Lung (tissue), 17 donors: ENCODE measurements at places on chromosomes 13 and 19.

GRCh38 chr19:39563408-39563807 is 23.4 kb upstream of the EID2 start:
- H3K4me3 ChIP-seq: no peak overlapping the region
- H3K27ac ChIP-seq: no peak overlapping the region
- no peak for DNase-seq

DNA sequence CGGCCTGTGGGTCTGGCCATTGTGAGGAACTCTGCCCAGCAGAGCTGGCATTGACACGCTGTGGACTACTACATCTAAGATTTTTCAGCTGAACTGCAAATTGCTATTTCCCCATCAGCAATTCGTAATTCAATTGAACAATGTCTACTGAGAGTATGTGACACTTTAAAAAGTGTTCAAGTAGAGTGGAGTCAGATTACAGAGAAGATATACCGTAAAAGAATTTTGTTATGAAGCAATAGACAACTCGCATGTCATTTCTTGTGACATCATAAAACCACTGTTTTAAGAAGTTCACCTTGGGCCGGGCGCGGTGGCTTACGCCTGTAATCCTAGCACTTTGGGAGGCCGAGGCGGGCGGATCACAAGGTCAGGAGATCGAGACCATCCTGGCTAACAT is 32.5 kb upstream of the C1QTNF9 start:
- no peaks in the 10 kb centered on the region for H3K27me3 ChIP-seq
- no peak for DNase-seq
- no peaks in the 10 kb centered on the region for H3K36me3 ChIP-seq
- H3K27ac ChIP-seq: no peak overlapping the region
- no peak overlapping the region for H3K4me3 ChIP-seq

DNA sequence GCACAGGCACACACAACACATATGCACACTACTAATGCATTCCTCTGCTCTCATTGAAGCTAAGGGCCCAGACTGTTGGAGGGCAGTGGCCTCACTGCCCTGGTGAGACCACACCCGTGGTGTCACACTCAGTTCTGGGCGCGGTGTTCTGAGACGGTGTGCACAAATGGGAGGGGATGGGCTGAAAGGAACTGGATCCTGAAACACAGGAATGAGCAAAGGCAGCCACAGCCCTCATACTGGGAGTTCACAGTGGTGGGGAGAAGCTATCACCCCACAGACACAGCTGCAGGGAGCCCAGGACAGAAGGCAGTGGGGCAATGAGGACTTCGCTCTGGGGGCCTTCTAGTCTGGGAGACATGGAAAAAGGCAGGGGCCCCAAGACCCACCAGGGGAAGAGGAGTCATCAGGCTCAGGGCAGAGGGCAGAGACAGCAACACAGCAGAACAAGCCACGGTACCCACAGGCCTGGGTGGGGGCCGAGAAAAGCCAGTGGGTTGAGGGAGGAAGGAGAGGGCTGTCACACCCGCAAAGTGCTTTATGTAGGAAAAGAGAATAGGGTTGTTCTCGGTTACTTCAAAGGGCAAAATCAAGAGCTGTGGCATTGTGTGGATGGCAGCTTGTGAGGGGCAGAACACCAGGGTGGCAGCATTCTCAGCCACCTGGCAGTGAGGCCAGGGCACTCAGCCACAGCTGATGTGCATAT is 75.4 kb upstream of the GPR183 start:
- H3K4me1 ChIP-seq: no peaks in the 10 kb centered on the region
- H3K4me3 ChIP-seq: no peak overlapping the region
- peaks cover 10% of the 10 kb centered on the region for H3K36me3 ChIP-seq

GRCh38 chr13:98690348-98691022 is 62.0 kb downstream of the SLC15A1 start:
- peaks cover 2% of the 10 kb centered on the region for H3K27me3 ChIP-seq
- no peak overlapping the region for H3K27ac ChIP-seq
- H3K4me1 ChIP-seq: no peaks in the 10 kb centered on the region
- DNase-seq: no peak

DNA sequence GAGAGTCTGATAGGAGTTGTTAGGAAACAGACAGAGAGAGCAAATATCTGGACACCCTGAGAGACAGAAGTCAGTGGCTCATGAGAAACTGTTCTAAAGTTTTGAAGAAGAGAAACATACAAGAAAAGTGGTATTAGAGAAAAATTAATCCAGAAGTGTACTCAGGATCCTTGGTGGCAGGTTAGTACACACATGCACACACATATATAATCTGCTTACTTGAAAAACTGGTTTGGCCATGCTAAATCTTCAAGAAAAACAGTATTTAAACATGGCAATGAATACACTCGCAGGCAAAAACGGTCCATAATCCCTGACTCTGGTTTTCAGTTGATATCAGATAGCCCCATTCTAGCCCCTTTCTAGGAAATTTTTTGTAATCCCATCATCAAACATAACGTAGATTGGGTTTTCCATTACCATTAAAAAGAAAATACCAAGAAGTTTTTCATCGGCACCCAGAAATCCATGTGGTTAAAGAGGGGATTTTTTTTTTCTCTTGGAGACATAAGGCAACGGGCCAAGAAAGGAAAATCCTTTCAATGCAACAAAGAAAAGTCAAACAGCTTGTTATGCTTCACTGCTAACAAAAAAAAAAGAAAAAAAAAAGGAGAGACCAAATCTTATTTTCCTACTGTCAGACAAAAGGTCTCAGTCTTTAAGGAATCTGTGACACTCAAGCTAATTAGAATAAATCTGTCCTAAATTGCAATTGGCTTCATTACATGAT is 178.0 kb upstream of the MIR17HG start:
- peak; percentile 65 for DNase-seq
- H3K27me3 ChIP-seq: no peaks in the 10 kb centered on the region
- H3K27ac ChIP-seq: no peak overlapping the region
- no peaks in the 10 kb centered on the region for H3K4me1 ChIP-seq
- H3K36me3 ChIP-seq: no peaks in the 10 kb centered on the region
- H3K4me3 ChIP-seq: no peak overlapping the region

GRCh38 chr13:78185700-78186099 is 267.1 kb upstream of the EDNRB start:
- no peaks in the 10 kb centered on the region for H3K27me3 ChIP-seq
- no peaks in the 10 kb centered on the region for H3K4me1 ChIP-seq
- H3K36me3 ChIP-seq: no peaks in the 10 kb centered on the region
- H3K27ac ChIP-seq: no peak overlapping the region
- no peak overlapping the region for H3K4me3 ChIP-seq

DNA sequence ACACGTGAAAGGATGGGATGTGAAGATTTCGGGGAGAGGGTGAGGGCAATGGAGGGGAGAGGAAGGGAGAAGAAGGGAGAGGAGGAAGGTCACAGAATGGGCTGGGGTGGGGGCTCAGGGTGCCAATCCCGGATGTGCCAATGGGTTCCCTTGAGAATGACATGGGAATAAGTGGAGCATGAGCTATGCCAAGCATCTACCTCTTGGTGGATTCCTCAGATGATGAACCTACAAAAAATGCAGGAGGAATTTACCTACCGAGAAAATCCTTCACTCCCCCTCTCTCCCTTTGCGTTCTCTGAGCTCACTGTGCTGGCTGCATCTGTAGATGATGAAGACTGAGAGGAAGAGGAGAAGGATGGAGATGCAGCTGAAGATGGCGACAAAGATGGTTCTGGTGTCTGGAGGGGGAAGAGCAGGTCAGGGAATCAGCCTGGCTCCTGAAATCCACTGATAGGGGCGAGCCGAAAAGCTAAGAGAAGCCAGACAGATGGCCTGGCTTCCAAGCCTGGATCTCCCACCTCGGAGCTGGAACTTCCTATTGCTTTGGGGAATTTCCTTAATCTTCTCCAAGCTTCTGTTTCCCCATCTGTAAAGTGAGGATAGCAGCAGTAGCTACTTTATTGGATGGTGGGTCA is 21.6 kb downstream of the VSTM1 start:
- H3K27me3 ChIP-seq: no peaks in the 10 kb centered on the region
- H3K27ac ChIP-seq: no peak overlapping the region
- no peaks in the 10 kb centered on the region for H3K36me3 ChIP-seq
- H3K4me1 ChIP-seq: no peaks in the 10 kb centered on the region

GRCh38 chr19:42634409-42635232 is 39.9 kb upstream of the CEACAM8 start:
- DNase-seq: peak; percentile 7
- H3K4me1 ChIP-seq: no peaks in the 10 kb centered on the region
- no peaks in the 10 kb centered on the region for H3K36me3 ChIP-seq
- H3K27me3 ChIP-seq: no peaks in the 10 kb centered on the region
- no peak overlapping the region for H3K27ac ChIP-seq

DNA sequence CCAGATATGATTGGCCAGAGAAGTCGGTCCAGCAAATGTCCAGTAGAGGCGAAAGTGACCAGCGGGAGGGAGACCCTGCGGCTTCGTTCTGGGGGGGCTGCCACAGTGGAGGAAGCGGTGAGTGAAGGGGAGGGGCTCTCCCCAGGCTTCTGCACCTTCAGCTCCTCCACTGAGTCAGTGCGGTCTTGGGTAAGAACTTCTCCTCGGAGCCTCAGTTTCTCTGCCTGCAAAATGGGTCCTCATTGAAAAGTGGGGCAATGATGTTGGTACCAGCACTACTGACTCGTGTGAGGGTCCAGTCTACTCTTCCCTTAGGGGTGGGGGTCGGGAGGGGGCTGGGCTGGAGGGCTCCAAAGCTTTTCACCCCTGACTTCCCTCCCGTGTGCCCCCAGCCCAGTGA is 4.2 kb downstream of the GIPC3 start:
- H3K27ac ChIP-seq: no peak overlapping the region
- H3K27me3 ChIP-seq: no peaks in the 10 kb centered on the region
- no peak overlapping the region for H3K4me3 ChIP-seq
- H3K4me1 ChIP-seq: no peaks in the 10 kb centered on the region
- DNase-seq: no peak
- no peaks in the 10 kb centered on the region for H3K36me3 ChIP-seq

DNA sequence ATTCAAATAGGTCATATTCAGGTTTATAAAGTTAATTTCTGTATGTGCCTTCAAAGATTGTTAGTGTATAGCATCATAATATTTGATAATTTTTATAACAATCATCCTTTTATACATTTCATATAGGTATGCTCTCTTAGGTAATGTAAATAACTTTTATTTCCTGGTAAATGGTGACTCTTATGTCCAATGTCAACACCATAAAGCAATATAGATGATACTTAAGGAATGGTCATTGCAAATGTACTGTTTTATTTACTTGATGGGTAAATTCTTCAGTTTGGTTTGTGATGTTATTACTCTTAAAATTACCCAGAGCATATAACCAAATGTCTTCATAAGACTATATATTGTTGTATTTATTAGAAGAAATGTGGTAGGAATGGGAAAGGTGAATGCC is 928.7 kb downstream of the PCDH9 start:
- H3K27ac ChIP-seq: no peak overlapping the region
- H3K4me3 ChIP-seq: no peak overlapping the region
- no peaks in the 10 kb centered on the region for H3K27me3 ChIP-seq
- no peak for DNase-seq
- H3K36me3 ChIP-seq: no peaks in the 10 kb centered on the region

DNA sequence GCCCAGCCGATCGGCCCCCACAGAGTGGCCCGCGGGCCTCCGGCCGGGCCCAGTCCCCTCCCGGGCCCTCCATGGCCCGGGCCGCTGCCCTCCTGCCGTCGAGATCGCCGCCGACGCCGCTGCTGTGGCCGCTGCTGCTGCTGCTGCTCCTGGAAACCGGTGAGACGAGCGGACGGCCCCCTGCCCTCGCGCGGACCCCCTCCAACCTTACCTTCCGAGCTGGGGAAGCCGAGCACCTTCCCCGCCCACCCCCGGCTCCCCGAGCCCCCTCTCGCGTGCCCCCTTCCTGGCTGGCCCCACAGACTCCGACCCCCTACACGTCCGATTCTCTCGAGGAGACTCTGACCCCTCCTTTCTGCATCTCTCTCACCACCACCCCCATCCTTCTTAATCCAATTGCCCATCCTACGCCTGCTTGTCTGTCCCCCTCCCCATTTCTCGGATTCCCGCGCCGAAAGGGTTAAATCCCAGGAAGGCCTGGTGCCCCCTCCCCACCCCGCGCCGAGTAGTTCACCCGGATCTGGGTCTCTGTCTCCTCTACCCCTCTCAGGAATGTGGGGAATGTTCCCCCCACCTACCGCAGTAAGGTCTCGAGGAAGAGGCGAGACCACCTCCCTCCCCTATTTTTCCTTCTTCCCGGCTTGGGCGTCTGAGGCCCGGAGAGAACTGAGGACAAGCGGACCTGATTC is 502 bp downstream of the NECTIN2 start:
- peak overlapping the region; percentile 84 for H3K4me3 ChIP-seq
- H3K27me3 ChIP-seq: no peaks in the 10 kb centered on the region
- H3K36me3 ChIP-seq: no peaks in the 10 kb centered on the region
- peak overlapping the region; percentile 95 for H3K27ac ChIP-seq
- DNase-seq: peak; percentile 76

DNA sequence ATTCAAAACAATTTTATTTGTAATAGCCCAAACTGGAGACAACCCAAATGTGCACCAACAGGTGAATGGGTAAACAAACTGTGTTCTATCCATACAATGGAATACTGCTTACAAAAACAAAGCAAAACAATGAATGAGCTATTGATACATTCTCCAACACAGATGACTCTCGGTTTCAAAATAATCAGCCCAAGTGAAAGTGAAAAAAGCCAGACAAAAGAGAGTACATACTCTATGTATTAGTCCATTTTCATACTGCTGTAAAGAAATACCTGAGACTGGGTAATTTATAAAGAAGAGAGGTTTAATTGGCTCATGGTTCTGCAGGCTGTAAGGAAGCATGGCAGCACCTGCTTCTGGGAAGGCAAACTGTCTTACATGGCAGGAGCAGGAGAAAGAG is 65.2 kb upstream of the LRCH1 start:
- H3K36me3 ChIP-seq: no peaks in the 10 kb centered on the region
- H3K4me1 ChIP-seq: no peaks in the 10 kb centered on the region
- H3K4me3 ChIP-seq: no peak overlapping the region
- no peaks in the 10 kb centered on the region for H3K27me3 ChIP-seq
- no peak overlapping the region for H3K27ac ChIP-seq

GRCh38 chr19:45223879-45224278 is 21.3 kb downstream of the EXOC3L2 start:
- no peak overlapping the region for H3K4me3 ChIP-seq
- peaks cover 5% of the 10 kb centered on the region for H3K36me3 ChIP-seq
- no peak for DNase-seq
- no peaks in the 10 kb centered on the region for H3K4me1 ChIP-seq
- no peaks in the 10 kb centered on the region for H3K27me3 ChIP-seq

DNA sequence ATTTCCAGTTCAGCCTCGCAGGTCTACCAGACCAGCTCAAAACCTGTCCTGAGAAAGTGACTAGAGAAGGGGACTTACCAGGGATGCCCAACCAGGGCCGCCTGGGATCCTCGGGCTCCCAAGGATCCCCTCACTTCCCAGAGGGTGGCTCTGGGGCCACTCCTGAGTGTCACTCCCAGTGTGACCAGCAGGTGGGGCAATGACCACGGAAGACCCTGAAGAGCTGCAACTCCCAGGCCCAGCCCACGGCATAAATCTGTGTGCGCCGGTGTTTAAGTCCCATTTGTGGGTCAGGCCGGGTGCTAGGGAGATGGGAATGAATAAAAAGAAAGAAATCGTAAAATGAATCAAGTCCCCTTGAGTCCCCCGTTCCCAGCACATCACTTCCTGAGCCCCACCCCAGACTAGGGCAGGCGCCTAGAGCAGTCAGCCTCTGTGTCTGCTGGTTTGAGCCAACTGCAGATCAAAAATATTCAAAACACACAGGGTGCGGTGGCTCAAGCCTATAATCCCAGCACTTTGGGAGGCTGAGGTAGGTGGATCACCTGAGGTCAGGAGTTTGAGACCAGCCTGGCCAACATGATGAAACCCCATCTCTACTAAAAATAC is 10.7 kb downstream of the PTGIR start:
- peak; percentile 89 for DNase-seq
- no peak overlapping the region for H3K27ac ChIP-seq
- no peak overlapping the region for H3K4me3 ChIP-seq
- H3K36me3 ChIP-seq: peaks cover 13% of the 10 kb centered on the region
- no peaks in the 10 kb centered on the region for H3K27me3 ChIP-seq
- H3K4me1 ChIP-seq: peaks cover 5% of the 10 kb centered on the region
